Right kidney (tissue), 9 donors: ENCODE measurements at places on chromosomes 1 and 21.

DNA sequence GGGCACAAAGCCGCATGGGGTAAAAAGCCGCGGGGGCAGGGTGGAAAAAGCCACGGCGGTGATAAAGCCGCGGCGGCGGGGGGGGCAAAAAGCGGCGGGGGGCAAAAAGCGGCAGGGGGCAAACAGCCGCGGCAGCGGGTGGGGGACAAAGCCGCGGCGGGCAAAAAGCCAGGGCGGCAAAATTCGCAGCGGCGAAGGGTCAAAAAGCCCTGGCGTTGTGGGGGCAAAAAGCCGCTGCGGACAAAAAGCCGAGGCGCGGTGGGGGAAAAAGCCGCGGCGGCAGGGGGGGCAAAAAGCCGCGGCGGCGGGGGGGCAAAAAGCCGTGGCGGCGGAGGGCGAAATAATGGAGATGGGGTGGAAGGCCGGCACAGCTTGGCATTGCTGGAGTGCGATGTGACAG, 3902.9 kb downstream of the SRGAP2C start:
- DNase-seq: no peak

- no peak for DNase-seq
Measured at GRCh38 chr1:203547771-203548421, 53.9 kb downstream of the OPTC start.

- DNase-seq: no peak
Measured at GRCh38 chr1:80083892-80084291, 1077.4 kb upstream of the ADGRL4 start.

- no peak for DNase-seq
Measured at GRCh38 chr1:24186031-24186710, 918 bp downstream of the IFNLR1 start.

- DNase-seq: no peak
Measured at GRCh38 chr1:99970713-99971255, 988 bp downstream of the SLC35A3 start.
